ENCODE measurements at places on chromosomes 4 and X.

DNA sequence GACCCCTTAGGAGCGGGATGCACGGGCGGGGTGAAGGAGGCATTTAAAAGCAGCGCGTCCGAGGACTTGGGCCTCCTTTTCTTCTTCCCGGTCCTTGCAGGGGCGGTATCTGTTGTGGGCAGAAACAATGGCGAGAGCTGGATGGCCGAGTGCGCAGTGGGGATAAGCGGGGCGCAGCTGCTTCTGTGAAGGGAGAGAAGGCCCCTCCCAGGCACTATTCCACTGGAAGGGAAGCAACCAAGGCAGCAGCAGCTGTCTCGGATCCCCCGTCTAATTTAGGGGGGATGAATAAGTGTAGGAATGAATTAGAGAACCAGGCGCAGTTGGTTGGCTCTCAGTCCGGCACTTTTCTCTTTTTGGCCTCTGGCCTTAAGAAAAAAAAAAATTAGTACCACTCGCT lies 995 bp downstream of the SMARCA5 start:
- DNase-seq, result no peak

- DNase-seq, result no peak
Measured at GRCh38 chrX:55767100-55767499, 49.6 kb downstream of the RRAGB start.

- no peak for DNase-seq
Measured at GRCh38 chr4:17092736-17093437, 194.4 kb upstream of the LDB2 start.

DNA sequence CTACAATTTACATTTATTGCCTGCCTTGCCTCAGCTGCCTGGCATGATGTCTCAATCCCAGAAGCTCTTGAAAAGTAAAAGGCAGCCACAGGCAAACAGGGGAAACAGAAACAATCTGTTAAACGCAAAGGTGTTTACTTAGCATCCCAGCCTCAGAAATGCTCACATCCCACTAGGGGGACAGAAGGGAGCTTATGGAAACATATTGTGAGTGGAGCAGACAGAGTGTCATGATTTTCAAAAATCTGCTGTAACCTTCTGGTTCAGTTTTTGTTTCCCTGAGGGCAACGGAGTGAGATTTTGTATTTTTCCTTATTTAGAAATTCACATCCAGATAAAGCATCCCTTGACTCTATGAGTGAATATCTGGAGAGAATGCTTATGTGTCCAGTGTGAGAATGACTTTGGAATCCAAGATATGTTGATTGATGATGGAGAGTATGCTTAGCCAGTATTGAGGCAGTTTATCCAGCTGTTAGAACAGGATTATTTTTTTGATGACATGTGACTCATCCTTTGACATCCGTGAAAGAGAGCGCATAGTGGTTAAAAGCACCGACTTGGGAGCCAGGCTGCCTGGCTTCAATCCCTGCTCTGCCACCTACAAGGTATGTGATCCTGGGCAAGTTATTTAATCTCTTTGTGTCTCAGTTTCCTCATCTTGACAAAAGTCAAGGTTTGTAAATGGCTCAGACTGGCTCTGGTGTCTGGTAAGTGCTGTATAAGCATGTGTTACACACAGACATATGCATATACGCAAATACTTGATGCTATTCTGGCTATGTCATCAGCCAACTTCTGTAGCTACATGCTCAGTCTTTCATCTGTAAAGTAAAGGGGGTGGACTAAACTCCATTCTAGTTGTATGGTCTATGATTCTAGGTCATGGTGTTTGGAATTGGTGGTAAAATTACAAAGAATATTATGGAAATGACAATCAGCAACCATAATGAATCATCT lies 381.2 kb downstream of the RAPGEF2 start:
- DNase-seq, result no peak

GRCh38 chr4:7947927-7948326 lies 8.3 kb upstream of the AFAP1 start:
- no peak for DNase-seq

GRCh38 chrX:40736170-40736505 lies 796 bp upstream of the MED14 start:
- no peak for DNase-seq

- DNase-seq, result no peak
Measured at GRCh38 chr4:94525993-94526728, 74.4 kb downstream of the PDLIM5 start.

GRCh38 chr4:185839194-185839712 lies 27.3 kb upstream of the SORBS2 start:
- no peak for DNase-seq

DNA sequence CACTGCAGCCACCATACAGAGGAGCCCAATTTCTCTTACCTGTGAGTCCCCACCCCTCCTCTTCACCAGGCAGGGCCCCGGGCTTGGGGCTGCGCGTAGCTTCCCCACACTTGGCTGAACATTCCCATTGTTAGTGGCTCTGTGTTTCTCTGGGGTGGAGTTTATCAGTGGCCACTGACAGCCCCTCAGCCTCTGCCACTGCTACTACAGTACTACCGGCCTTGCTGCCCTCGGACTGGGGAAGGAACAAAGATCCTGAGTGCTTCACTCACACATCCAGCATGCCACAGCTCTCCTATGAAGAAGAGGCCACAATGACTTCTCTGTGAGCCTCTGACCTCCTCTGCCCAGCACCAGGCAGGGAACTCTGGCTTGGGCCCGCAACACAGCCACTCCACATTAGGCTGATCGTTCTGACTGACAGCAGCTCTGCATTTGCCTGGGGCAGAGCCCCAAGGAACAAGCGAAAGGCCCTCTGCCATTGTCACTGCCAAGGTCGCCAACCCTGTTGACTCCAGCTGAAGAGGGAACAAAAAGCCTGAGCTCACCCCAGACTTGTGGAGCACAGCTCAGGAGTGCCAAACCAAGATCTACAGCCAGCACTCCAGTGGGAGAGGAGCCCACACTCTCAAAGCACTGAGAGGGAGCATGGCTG lies 24.0 kb downstream of the ABCB7 start:
- no peak for DNase-seq

DNA sequence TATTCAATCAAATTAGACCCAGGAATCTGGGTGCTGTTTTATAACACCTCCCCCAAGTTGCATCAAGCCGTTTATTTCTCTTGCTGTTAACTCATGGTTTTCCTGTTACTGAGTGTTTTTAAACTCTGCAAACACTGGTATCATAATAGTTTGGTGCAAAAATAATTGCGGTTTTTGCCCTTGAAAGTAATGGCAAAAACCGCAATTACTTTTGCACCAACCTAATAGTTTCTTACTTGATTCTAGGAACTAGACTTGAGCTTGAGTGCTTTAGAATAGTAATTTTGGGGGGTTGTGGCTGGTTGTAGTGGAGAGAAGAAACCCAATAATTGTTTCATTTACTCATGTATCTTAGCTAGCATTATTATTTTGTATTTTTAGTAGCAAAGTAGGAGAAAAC lies 156.6 kb downstream of the FHIP1A start:
- no peak for DNase-seq

DNA sequence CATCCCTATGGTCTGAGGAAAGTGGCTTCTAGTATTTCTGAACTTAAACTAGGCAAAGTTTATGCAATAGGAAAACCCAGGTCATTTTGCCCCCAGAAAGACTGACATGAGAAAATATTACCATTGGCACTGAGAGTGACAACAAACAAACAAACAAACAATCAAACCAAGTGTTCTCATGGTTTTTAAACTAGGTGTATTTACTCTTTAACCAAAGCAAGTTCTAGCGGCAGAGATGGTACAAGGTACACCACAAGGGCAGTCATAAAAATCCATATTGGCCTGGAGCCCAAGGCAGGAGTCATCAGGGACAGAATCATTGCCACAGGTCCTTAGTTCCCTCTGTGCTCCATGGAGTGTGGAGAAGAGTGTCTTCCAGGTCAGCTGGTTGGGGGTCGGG lies 26.0 kb upstream of the ENPEP start:
- DNase-seq, result no peak

DNA sequence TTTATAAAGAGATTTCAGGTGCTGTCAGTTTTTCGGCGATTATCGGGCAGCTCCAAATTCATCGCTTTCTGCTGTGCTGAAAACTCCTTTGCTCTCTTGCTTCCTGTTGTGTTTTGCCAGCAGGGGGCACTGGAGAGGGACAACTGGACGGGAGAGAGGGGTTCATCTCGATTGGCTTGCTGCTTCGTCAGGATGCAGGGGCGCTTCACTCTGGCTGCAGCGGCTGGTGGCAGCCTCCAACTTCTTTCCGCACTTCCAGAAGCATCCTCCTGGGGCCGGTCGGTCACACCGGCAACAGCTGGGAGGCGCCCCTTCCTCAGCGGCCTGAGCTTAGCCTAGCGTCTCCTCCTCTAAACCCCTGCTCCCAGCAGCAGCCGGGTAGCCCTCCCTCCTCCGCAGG lies 29.5 kb downstream of the MSL3 start:
- peak; percentile 51 for DNase-seq

Data from T-helper 17 cell (primary cell).